Ovary (tissue), 10 donors: ENCODE measurements at places on chromosomes 13 and 19. TPM values are rescaled to one million over a fixed set of nuclear protein-coding genes. Genes with fewer than 3 reads are reported as not detected.

- no peak for DNase-seq
These were observed 135.6 kb downstream of the PRR20E start for GRCh38 chr13:57302604-57303003.

- no peak for DNase-seq
These were observed 457.9 kb downstream of the FGF9 start for GRCh38 chr13:22128441-22129408.

- no peak for DNase-seq
These were observed 244.2 kb downstream of the NHLRC3 start for GRCh38 chr13:39282400-39282972.

GRCh38 chr13:78576261-78576660, 27.1 kb downstream of the POU4F1 start:
- no peak for DNase-seq

DNA sequence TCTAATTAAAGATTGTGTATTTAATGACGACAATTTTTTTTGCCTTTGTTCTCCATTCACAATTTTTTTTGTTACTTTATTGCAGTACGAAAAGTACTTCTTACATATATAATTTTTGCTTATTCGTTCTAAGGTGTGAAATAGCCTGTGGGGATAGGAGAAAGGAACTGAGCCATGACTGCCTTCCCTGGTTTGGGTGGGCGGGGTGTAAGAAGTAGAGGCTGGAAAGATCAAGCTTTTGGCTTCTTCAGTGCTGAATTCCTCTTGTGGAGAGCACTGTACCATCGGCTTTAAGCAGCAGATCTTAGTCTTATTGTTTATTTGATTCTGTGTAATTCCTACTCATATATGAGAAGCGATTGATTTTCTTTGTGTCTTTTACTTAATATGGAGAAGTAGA, 115.8 kb downstream of the NBEA start:
- DNase-seq = no peak

GRCh38 chr13:73079359-73079758, 20.6 kb downstream of the KLF5 start:
- no peak for DNase-seq

GRCh38 chr13:26680572-26680971, 80.0 kb downstream of the GPR12 start:
- no peak for DNase-seq

TEAD2 gene
- 47.3 TPM for total RNA-seq

MRPL54 gene
- 43.6 TPM for total RNA-seq
